ENCODE measurements at places on chromosomes 6 and 20. TPM values are rescaled to one million over a fixed set of nuclear protein-coding genes. Genes with fewer than 3 reads are reported as not detected.

GPR6 gene
- total RNA-seq: not detected

DNA sequence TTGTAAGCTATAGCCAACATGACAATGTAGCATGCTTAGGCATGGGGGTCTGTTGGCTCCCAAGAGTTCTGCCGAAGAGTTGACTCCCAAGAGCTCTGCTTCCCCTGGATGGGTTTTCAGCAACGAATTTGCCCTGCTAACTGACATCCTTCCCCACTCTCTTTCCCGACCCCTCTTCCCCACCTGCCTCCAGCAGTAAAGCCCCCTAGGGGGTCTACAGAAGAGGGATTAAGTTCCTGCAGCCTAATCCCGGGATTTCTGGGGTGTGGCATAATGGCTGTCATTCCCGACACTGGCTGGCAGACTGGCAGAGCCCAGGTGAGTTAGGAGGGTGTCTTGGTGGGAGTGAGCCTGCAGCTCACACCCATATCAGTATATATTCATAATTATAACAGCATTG, 121.0 kb upstream of the ZNF184 start:
- no peak for DNase-seq

GRCh38 chr6:90049295-90049694, 155.0 kb downstream of the GJA10 start:
- DNase-seq: no peak

GRCh38 chr20:34180460-34181120, 60.6 kb upstream of the ASIP start:
- DNase-seq: no peak
